A172 (cell line): ENCODE measurements at places on chromosomes 2 and 18.

- peak; percentile 46 for DNase-seq
These were observed 164.9 kb downstream of the BABAM2 start for GRCh38 chr2:28055325-28055970.

- peak; percentile 72 for DNase-seq
These were observed 44.7 kb upstream of the DNAH7 start for GRCh38 chr2:196113061-196113974.

GRCh38 chr2:219123356-219124135 lies 37.1 kb downstream of the NHEJ1 start:
- no peak for DNase-seq

- DNase-seq = no peak
These were observed 64.6 kb downstream of the THADA start for GRCh38 chr2:43531251-43531650.

- no peak for DNase-seq
These were observed 53.0 kb downstream of the GRB14 start for GRCh38 chr2:164568317-164568716.

GRCh38 chr2:131724019-131724418 lies 196.3 kb downstream of the CCDC74A start:
- DNase-seq = no peak

DNA sequence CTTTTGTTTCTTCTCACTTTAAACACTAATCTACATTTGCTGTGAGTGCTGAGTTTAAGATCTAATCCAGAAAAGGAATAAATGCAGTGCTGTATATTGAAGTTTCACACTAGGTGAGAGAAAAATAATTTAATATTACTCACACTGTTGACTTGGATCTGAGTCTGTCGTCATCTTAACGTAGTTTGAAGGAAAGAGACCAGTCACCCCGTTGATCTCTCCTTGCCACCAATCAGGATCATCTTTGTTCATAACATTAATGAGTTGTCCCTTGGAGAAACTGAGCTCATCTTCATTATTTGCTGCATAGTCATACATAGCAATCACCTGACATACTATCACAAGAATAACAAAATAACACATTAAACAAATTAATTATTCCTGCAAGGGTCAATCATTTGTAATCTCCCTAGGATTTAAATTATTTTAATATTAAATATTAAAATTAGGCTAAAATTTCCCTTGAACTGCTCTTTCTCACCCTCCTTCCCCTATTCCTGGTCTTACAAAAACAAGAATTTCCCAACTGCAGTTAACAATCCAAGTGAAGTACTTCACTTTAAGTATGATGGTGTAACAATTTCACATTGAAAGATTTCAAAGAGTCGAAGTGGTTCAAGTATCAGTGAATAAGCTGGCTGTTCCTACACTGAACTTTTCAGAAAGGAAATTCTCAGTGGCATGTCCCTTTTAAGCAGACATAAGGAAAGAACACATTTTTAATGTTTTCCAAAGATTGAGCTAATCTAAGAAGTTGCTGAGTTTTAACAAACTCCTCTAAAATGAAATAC lies 71.3 kb downstream of the FAM228A start:
- no peak for DNase-seq

DNA sequence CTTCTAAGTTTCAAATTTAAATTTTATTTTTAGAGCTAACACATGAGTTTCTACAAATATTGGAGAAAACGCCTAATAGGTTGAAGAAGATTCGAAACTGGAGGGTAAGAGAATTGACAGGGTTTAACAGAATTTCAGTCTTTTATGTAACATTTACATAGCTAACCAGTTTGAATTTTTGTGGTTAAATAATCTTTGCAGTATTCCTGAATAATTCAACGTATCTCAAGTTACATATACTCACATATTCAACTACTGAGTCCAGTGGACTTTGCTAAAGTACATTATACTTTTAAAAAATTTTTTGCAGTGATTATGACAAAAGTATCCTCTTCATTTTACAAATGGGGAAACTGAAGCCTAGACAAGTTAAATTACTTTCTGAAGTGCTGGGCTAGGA lies 34.0 kb downstream of the CCNT2 start:
- no peak for DNase-seq

DNA sequence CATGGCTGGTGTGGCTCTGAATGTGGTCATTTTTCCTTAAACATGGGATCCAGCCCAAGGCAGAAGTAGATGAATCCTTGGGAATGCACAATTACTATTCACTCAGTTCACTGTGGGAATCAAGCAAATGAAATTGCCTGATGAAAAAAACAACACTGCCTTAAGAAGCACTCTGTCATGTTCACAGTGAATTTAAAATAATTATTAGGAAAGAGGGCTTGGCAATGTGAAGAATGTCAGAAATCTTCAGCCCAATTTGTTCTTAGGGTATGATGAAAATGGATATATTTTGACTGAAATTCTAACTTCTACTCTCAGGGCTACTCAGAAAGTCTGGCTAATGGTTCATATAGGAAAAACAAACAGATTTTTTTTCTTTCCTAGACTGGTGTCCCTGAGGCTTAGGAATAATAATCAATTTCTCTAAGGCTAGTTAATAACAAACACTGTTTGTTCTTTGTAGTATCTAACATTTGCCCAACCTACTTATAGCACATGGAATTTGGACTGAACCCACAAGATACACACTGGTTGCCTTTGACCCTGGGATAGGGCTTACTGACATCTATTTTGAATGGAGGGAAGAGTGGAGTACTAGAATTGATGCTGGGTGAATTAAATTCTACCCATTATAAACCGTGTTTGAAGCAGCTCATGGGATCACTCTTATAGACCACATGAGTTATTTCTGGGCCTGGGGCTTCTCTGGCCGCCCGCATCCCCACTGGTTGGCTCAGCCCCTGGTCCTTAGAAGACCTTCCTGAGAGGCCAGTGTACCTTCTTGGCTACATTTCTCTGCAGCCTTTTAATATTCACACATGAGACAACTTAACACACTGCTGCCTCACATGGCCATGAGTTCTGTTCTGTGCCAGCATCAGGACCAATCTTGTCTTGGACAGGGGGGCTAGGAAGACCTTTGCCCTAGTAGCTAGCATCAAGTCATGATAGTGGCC lies 8.3 kb upstream of the MRPL33 start:
- DNase-seq = no peak

DNA sequence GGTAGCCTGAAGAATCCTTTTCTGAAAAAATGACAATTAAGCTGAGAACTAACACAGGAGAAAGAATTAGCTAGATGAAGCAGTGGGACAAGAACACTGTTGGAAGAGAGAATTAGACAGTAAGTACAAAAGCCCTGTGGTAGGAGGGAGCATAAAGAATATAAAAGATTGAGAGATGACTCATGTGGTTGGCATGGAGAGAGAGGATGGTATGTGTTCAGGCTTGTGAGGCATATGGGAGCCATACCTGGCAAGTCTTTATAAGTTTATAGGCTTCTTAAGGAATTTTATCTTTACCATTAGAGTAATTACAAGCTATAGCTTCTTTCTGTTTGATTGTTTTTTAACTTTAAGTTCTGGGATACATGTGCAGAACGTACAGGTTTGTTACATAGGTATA lies 325.0 kb downstream of the ARL6IP6 start:
- no peak for DNase-seq

DNA sequence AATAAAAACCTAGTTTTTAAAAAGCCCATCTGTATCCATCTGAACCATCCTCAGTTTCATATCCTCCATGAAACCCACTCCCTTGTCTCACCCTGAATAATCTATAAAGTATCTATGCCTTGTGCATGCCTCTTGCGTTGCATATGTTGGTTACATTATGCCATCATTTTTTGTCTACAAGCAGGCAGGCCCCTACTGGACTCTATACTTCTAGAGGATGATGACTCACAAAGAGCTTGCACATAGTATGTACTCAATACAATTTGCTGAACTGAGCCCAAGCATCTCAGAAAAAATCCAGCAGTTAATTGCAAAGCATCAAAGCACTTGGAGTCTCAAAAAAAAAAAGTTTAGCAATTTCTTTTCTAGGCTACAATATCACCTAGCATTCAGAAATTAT lies 95.6 kb downstream of the DYM start:
- no peak for DNase-seq

DNA sequence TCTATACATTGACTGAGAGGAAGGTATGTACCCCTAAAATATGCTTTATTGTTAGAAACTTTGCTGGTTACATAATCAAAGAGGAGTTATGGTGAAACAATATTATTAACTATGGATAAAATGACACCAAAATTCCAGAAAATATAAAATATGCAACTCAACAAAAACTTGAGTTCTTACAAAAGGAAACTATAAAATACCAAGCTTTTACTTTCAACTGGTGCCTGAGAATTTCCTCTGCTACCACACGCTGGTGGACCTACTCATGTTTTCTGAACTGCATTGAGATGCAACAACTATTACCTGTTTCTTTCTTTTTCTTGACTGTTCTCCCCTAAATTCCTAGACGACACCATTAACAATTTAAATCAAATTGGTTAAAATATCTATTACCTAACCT lies 8.2 kb upstream of the NFE2L2 start:
- no peak for DNase-seq

DNA sequence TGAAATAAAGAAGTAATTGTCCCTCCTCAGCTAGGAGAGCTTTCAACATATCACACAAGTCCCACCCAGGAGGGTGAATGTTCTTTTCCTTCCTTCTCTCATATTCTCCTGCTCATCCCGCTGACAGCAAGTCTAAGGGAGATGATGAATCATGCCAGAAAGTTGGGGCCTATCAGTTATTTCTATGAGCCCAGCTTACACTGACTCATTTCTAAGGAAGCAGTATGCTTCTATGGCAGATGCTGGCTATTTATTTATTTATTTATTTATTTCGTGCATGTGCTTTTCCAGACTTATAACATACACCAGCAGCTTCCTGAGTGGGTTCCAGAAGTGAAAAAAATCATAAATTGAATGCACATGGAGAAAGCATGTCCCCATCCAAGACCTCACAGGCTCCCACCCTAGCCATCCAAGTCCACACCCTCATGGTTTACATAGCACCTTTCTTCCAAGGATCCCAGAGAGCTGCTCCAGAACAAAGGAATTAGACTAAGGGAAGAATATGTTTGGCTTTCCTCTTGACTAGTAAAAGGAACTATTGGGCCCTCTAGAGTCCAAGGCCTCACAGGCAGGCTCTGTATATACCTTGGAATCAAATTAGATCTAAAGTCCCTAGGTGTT lies 1074.2 kb upstream of the ZEB2 start:
- DNase-seq = peak; percentile 87

GRCh38 chr2:30705056-30705455 lies 102.2 kb downstream of the CAPN13 start:
- no peak for DNase-seq

DNA sequence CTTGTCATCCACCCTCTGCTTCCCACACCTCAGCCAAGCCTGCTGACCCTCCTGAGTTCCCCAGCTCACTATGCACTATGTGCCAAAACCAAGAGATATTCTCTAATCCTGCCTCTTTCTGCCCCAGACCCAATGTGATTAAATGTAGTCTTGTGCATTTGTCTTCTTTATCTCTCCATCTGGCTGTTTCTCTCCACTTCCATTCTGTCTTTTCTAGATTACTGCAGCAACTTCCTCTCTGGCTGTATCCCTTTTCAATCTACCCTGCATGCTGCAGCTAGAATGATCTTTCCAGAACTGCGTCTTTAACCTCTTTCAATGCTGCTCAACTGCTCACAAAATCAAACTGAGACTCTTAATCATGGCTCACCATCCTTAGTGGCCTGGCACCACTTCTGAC lies 164.1 kb downstream of the GALNT14 start:
- no peak for DNase-seq

GRCh38 chr2:23036629-23037028 lies 348.4 kb upstream of the KLHL29 start:
- no peak for DNase-seq

DNA sequence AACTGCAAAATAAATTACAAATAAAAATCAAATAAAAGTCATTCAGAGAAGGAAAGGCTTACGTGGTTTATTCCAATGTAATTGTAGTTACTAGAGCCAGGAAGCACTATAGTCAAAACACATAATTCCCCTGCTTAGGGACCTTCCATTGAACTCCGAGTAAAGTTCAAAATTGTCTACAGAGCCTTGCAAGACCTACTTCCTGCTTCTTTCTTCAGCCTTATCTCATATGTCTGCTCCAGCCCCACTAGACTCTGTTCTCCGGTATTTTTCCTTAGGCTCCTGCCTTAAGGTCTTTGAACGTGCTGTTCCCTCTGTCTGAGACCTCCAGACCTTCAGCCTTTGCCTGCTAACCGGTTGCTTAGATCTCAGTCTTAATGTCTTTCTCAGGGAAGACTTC lies 104.3 kb downstream of the ARL6IP6 start:
- no peak for DNase-seq

DNA sequence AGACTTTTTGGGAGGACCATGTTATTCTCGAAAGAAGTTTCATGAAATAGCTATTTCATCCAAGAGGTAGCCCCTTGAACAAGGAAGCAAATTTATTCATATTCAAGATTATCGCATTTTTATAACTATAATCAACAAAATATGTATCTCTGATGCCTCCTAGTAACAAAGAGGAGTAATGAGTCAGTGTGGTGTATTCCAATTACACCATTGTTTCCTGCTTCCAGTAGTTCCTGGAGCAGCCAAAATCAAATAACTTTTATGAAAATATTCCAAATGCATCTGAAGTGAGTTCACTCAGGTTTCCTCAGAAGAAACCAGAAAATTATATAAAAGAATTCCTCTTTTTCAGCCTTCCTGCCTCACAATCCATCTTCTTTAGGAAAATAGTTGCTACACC lies 43.0 kb downstream of the ANKRD36B start:
- no peak for DNase-seq

- peak; percentile 88 for DNase-seq
These were observed 43.4 kb upstream of the HAAO start for GRCh38 chr2:42835577-42836371.

GRCh38 chr2:240121675-240122074 lies 14.4 kb downstream of the COPS9 start:
- DNase-seq = no peak

DNA sequence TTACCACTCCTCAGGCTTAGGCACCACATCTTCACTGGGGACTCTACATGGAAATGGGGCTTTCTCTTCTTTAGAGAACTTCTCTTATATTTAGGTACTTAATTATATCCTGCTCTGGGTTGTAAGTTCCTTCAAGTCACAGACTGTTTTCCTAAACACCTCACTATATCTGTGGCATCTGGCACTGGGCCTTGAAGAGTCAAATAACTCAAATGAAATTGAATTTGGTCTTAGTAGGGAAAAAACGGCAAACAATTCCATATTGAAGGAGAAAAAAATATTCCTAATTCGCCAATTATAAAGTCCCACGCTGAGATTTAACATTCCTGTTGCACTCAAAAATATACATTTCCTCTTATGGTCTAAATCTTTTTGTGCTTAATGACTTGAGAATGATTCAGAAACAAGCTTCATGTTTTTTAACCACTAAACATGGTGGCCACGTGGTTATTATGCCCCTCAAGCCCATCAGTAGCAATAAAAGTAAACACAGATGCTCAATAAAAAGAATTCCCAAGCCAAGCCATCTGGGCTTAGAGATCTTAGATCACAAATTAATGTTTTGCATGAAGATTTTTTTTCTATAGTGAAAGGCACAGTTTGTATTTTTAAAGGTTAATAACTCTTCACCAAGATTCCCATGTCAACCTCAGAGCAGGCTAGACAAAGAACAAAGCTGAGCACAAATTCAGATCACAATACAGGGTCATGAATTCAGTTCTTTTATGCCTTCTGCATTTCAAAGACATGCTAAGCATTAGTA lies 105.5 kb upstream of the SYT4 start:
- DNase-seq = no peak
